Activated CD4-positive, alpha-beta T cell treated with anti-CD3 and anti-CD28 coated beads, Interleukin-2, amount 50 U/mL, for 16 hours (primary cell): ENCODE measurements at places on chromosomes 7 and 10.
A peak's percentile ranks its signal among the peaks of the same experiment; 100 is the strongest.

- DNase-seq, result no peak
Measured at GRCh38 chr10:71694039-71694501, 25.5 kb downstream of the C10orf105 start.

DNA sequence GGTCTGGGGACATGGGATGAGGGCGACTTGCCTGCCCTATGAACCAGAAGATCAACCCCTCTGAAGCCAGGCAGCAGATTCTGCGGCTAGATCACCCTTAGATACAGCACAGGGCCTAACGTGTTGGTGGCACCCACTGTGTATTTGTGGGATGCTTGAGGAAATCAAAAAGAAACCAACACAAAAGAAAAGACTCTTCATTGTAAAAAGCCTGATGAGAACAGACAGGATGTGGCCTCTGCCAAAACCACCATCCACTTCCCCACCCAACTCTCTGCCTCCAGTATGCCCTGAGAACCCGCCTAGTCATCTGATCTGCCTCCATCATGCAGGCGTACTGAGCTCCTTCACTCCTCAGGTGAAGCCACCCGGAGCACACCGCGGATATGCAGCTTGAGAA, 97.2 kb upstream of the INSYN2A start:
- DNase-seq, result peak; percentile 78

- DNase-seq, result no peak
Measured at GRCh38 chr7:156402255-156402654, 238.3 kb upstream of the RNF32 start.

- DNase-seq, result no peak
Measured at GRCh38 chr7:57274535-57275283, 142.5 kb upstream of the ZNF479 start.

DNA sequence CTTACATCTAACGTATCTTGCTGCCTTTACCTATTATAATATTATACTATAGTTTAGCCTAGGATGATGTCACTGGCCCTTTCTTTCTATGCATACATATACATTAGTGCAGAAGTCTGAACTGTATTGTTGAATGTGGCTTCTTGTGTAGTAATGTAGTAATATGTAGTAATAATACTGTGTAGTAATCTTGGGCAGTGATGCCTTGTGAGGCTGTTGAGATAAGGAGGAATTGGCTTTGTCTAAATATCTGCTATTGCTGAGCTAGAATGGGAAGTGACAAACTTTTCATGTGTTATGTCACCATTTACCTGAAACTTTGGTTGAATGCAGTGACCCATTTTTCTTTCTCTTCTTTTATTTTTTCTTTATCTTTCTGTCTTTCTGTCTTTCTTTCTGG, 11.0 kb downstream of the GLCCI1 start:
- DNase-seq, result no peak

- peak; percentile 8 for DNase-seq
Measured at GRCh38 chr10:96556003-96556402, 30.8 kb downstream of the TM9SF3 start.

DNA sequence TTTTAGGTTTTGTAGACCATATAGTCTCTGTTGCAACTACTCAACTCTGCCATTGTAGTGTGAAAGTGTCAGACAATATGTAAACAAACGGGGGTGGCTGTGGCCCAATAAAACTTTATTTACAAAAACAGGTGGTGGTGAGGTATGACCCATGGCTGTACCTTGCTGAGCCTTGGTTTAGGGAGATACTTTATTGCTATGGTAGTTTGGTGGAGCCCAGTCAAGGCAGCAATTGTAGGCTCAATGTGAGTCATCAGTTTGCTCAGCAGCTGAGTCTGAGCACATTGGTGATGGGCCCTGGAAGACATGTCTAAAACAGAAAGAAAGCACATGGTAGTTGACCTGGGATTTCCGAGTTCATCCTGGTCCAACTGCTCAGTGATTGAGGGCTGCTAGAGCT, 242.5 kb downstream of the REEP3 start:
- no peak for DNase-seq

- peak; percentile 23 for DNase-seq
Measured at GRCh38 chr7:35430547-35431153, 176.8 kb upstream of the TBX20 start.

DNA sequence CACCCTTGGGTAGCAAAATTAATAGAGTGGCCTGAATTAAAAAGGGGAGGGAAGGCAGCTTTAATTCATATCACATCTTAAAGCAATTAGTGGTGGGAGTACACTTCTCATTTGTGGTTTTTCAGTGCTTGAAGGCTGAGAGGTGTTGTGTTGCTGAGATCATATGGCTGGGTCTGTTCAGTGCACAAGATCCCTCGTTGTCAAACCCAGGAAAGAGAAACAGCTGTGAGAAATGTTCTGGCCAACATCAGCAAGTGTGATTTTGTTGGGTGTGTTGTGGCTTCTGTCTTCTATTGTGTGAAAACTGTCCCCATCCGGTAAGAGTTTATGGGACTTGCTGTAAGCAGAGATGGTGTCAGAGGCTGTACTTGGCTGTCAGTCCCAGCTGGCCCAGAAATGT, 197.9 kb upstream of the BMPER start:
- no peak for DNase-seq

- DNase-seq, result no peak
Measured at GRCh38 chr7:126557271-126557670, 695.5 kb downstream of the GRM8 start.

DNA sequence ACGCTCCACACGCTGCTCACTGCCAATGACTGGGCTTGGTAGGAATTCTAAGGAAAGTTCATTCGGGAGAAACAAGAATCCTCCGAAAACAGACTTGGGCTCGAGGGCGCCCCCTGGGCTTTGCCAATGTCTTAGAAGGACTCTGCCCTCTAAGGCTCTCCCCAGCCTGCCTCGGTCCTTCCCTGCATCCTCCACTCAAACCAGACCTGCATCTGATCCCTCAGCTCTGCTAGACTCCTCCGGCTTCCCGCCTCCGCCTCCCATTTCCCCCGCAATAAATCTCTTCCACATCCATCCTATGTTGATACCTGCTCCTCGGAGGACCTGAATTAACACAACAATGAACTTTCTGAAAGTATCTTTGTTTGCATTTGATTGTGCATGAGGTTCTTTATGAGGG, 177.6 kb downstream of the PLPP4 start:
- no peak for DNase-seq

- no peak for DNase-seq
Measured at GRCh38 chr7:151428378-151429236, 11.3 kb downstream of the CRYGN start.

- DNase-seq, result no peak
Measured at GRCh38 chr7:83119494-83119893, 43.2 kb downstream of the PCLO start.

DNA sequence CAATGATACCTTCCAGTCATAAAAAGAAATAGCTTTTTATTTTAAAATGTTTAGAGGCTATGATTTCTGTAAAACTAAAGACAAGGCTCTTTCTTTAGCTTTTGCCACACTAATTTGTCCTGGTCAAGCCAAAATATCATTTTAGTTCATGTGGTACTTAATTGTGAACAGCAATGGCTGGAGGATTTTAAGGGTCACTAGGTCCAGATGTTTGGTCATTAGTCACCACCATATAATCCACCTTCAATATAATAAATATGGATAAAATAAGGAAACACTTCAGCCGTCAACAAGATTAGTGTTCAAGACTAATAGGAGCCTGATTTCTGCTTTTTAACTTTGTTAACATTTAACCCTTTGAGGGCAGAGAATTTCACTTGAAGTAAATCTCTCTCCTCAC, 50.0 kb upstream of the HGF start:
- DNase-seq, result no peak

DNA sequence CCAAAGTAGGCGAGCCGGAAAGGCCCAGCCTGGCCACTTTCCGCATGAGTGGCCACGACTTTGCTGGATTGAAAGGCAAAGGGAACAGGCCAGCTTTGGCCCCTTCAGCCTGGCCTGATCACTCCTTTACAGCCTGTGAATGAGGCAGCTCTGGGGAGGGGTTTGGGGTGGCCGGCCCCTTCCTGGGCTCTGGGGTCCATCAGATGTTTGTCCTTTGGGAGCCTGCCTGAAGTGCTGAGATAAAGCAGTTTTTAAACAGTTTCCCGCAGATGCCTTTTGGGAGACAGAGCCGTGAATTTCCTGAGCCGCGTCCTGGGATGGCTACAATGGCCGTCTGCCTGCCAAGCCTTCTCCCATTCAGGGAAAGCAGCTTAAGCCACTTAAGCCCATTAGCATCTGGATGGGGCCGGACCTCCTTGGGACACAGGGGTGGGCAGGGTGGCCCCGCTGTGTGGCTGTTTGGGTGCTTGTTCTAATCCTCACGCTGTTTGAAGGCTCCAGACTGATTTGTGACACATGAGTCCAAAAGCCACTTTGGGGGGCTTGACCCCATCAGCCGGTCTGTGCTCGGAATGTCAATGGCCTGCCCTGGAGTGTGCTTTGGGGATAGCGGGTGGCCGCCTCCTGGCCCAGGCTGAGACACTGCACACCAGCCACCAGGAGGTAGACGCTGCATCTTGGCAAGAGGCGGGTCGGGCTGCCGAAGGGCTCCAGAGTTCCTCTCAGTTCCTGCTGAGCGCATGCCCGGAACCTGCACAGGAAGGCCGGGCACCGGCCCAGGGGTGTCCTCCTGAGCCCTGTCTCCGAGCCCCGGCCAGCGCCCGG, 38.9 kb downstream of the NKX6-2 start:
- DNase-seq, result no peak

DNA sequence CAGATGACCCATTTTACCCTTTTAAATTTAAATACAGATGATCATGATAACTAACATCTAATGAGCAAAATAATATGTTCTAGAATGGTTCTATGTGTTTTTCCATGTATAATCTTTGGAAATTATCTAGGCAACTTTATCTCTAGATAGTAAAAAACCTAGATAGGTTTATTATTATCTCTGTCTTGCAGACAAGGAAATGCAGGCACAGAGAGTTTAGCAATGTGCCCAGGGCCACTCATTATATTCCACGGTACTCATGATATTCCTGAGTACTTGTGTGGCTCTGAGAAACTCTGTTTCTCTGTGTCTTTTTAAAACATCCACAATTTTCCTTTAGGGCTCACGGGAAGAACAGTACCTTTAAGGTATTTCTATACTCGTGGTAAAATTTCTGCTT, 26.4 kb upstream of the SNX13 start:
- no peak for DNase-seq

DNA sequence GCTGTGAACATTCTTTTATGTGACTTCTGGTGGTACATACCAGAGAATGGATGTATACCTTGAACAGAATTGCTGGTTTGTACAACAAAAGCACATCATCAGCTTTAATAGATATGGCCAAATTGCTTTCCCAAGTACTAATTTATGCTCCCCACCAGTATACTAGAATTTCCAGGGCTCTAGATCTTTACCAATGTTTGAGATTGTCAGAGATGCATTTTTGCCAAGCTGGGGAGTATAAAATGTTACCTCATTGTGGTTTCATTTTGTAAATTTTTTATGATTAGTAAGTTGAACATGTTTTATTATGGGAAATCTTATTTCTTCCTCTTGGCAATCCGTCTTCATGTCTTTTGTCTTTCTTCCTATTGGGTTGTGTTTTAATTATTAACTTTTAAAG, 179.9 kb upstream of the TMEM106B start:
- no peak for DNase-seq

DNA sequence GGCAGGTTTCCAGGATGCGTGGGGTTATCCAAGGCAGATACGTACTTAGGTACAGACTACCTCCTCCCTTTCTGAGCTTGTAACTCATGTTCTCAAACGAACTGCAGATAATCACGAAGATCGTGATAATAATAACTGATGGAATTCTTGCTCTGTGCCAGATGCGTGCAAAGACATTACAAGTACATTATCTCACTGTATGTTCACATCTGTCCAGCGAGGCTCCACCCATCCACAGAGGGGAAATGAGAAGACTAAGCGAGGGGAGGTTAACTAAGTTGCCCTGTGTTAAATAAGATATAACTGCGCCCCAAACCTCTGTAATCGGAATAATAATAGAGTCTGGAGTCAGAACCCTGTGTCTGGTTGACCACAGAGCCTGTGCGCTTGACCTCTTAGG, 1.9 kb downstream of the GALNT17 start:
- DNase-seq, result no peak

GRCh38 chr10:29163746-29164145, 125.1 kb upstream of the LYZL1 start:
- no peak for DNase-seq

GRCh38 chr10:14585287-14586193, 189.2 kb downstream of the FAM107B start:
- no peak for DNase-seq

DNA sequence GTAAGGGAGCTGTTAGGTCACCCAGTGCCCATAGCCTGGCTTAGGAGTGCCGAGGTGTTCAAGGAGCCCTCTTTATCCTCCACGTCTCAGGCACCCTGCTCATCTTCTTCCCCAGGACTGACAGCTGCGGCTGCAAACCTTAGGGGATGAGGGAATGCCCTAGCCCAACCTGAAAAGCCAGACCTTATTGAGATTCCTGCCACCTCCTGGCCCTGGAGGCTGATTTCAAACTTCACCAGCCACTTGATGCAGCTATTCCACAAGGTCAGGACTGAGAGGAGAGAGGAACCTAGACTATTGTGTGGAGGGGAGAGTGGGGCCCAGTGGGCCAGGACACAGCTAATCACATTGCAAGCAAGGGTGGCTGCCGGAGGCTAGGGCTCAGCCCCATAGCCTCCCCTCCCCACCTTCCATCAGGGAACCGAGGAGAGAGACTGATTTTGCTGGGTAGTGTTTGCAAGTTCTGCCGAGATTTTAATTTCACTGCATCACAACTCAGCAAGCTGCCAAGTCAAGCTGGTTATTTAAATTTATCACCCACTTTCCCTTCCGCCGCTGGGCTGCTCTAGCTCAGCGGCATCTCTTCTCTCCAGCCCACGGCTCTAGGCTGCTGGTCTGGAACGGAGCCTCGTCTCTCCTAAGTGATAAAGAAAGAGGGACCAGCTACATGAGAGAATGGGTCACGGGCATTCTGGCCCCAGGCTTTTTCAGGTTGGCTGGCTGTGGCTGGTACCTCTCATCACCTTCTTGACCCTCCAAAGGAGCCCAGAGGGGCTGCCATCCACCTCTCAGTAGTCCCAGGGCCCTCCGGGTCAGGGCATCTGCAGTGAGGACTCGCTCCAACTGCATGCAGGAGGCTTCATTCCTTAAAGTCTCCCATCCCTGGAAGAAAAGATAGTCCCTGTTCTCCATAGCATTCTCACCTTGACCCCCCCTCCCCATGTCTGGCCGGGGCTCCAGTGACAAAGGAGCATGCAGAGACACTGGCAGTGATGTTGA, 66.7 kb downstream of the PAX2 start:
- DNase-seq, result no peak
